ENCODE measurements at places on chromosomes 2 and 18.
A peak's percentile ranks its signal among the peaks of the same experiment; 100 is the strongest.

DNA sequence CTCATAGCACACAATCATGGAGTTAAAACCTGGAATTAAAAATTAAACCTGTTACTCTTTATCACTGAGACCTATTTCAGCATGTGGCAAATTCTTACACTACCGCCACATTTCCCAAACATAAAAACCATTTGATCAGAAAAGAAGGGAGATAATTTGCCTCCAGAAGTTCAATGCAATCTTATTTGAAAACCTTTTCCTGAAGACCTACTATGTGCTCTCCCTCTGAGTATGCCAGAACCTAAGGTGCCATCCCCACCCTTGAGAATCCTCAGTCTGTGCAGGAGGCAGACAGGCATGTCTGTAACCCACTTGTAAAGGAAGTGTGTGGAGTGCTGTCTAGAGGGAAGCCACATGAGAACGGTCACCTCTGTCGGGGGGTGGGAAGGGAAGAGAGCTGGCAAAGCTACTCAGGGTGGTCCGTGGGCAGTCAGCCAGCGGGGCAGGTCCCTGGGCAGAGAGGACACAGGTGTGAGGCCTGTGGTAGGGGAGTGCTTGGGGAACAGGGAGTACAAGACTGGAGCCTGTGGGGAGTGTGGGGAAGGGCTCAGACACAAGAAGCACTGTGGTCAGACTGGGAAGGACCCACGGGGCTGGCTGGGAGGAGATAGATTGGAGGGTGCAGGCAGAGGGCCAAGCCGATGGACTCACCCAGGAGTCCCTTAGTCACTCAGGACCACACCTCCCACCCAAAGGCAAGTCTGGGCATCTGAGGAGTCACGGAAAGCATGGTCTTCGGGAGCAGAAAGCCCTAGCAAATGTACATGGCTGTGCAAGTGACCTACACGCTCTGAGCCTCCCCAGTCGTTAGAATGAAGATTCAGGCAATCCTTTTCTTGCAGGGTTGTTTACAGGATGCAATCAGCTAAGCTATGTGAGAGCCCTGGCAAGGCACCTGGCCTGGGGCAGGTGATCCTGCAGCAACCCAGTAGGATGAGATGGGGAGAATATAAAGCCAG is 22.8 kb downstream of the CRACDL start:
- DNase-seq, result no peak
- H3K4me3 ChIP-seq, result no peak overlapping the region
- peak overlapping the region; percentile 23 for H3K27ac ChIP-seq
- H3K27me3 ChIP-seq, result no peaks in the 10 kb centered on the region

- H3K4me3 ChIP-seq, result no peak overlapping the region
- peak overlapping the region; percentile 6 for H3K27ac ChIP-seq
- H3K27me3 ChIP-seq, result no peaks in the 10 kb centered on the region
- DNase-seq, result no peak
These were observed 93.8 kb downstream of the PRKCE start for GRCh38 chr2:45745231-45745630.

- no peaks in the 10 kb centered on the region for H3K27me3 ChIP-seq
- no peaks in the 10 kb centered on the region for H3K36me3 ChIP-seq
- H3K4me3 ChIP-seq, result no peak overlapping the region
- no peak overlapping the region for H3K27ac ChIP-seq
These were observed 116.8 kb upstream of the ODC1 start for GRCh38 chr2:10564876-10565445.

DNA sequence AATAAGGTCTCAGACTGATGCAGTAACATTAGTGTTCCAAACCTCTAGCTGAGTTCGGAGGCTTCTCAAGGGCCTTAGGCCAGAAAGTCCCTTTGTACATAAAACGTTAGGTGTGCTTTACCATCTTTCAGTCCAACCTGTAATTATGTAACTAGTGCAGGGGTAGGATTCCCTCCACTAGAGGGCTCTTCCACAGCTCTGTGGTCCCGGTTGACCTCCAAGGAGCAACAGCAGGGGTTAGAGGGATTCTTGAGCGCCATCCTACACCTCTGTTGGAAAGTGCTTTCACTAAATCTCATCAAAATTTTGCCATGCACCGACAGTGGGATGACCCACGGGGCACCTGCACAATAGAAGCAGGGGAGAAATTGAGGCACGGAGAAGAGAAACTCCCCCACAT is 155.8 kb upstream of the LRP1B start:
- no peak for DNase-seq
- no peak overlapping the region for H3K4me3 ChIP-seq
- no peaks in the 10 kb centered on the region for H3K27me3 ChIP-seq
- no peaks in the 10 kb centered on the region for H3K36me3 ChIP-seq
- H3K27ac ChIP-seq, result no peak overlapping the region

- H3K4me1 ChIP-seq, result no peaks in the 10 kb centered on the region
- no peaks in the 10 kb centered on the region for H3K36me3 ChIP-seq
- no peak for DNase-seq
- H3K27ac ChIP-seq, result no peak overlapping the region
These were observed 17.0 kb downstream of the TNFAIP6 start for GRCh38 chr2:151374436-151374835.

DNA sequence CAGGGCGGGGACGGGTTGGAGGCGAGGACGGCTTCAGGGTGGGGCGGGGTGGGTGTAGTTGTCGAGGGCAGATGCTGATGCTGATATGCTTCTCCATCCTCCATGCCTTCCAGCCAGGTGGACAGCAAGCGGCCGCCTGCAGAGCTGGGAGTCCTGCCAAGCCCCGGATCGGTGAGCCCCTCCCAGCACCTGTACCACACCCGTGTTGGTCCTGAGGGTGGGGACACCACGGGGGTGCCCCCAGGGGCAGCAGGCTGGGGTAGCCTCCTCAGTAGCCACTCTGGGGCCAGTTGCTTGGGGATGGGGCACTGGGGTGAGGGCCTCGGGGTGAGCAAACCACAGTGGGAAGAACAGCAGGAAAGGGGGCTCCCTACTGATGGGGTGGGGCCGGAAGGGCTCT is 2.6 kb downstream of the ANO7 start:
- H3K4me3 ChIP-seq, result no peak overlapping the region
- no peak overlapping the region for H3K27ac ChIP-seq

DNA sequence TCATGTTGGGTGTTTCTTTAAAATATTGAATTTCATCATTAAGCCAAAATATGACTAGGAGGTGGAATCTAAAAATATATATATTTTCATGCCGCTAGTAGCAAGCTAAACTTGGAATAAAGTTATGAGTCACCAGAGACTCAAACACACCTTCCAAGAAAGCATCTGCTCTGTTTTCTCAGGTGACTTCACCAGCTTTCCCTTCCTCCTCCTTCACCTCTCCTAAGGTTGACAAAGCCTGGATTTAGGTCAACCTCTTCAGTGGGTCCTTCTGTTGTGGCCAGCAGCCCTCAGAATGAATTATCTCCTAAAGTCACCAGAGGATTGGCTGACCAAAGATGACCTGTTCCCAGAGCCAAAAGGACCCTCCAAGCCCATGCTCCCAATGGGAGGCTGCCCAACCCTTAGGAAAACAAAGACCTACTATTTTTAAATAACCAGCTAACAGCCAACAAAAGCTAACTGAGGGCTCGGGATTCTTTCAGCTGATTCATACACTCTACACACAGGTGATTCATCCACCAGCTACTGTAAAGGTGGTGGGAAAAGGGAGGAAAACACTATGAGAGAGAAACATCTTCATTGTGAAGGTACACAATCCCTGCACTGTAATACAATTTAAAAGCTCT is 113.9 kb downstream of the MYO5B start:
- no peaks in the 10 kb centered on the region for H3K36me3 ChIP-seq
- no peak overlapping the region for H3K27ac ChIP-seq
- no peak overlapping the region for H3K4me3 ChIP-seq

GRCh38 chr2:105176429-105176828 is 65.1 kb upstream of the GPR45 start:
- no peak for DNase-seq
- H3K4me3 ChIP-seq, result no peak overlapping the region
- H3K4me1 ChIP-seq, result no peaks in the 10 kb centered on the region
- H3K27me3 ChIP-seq, result no peaks in the 10 kb centered on the region
- H3K27ac ChIP-seq, result no peak overlapping the region

- H3K27ac ChIP-seq, result no peak overlapping the region
- H3K36me3 ChIP-seq, result no peaks in the 10 kb centered on the region
- H3K4me1 ChIP-seq, result peaks cover 3% of the 10 kb centered on the region
- DNase-seq, result no peak
- H3K27me3 ChIP-seq, result no peaks in the 10 kb centered on the region
- no peak overlapping the region for H3K4me3 ChIP-seq
These were observed 215.3 kb upstream of the SETBP1 start for GRCh38 chr18:44465381-44465841.

- no peak for DNase-seq
- H3K27ac ChIP-seq, result no peak overlapping the region
- H3K36me3 ChIP-seq, result no peaks in the 10 kb centered on the region
- H3K4me3 ChIP-seq, result no peak overlapping the region
These were observed 434.9 kb downstream of the ZEB2 start for GRCh38 chr2:144085016-144085415.

DNA sequence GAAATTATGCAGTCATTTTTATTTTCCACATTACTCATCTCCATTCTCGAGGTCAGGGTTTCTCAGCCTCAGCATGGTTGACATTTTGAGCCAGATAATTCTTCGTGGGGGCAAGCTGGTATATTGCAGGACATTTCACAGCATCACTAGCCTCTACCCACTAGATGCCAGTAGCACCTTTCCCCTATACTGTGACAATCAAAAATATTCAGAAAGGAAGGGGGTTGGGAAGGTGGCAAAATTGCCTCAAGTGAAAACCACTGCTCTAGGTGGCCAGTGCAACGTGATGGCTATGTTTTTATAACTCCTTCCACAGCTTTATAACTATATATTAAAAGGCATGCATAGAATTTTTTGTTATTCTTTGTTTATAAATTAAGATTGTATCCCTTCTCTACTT is 294.5 kb downstream of the CNTNAP5 start:
- H3K27me3 ChIP-seq, result no peaks in the 10 kb centered on the region
- no peaks in the 10 kb centered on the region for H3K4me1 ChIP-seq
- no peak overlapping the region for H3K4me3 ChIP-seq
- no peak overlapping the region for H3K27ac ChIP-seq
- no peak for DNase-seq

DNA sequence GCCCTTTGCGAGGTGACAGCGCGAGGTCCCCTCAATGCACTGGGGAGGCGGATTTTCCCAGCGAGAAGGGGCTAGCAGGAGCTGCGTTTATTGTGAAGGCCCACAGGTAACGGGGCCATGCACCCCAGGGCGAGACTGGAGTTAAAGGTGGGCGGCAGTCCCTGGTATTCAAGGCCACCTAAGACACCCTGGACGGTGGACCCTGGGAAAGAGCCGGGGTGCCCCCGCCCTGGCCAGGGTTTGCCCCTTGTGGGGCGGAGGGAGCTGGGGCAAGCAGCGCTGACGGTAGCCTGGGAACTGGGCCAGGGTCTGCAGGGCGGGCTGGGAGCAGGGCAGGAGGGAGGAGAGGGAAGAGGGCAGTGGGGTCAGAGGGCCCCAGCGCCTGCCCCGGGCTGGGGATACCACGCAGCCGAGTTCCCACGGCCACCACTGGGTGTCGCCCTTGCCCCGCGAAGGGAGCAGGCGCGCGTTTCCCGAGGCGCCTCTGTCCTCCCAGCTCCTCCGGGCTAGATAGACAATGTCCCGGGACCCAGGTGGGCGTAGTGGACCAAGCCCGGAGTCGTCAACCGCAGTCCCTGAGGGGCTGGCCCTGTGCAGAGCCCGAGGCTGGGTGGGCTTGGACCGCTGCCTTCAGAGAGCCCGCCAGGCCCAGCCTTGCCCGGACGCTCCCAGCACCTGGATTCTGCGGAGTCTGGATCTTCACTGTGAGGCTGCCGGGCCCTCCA is 80.2 kb downstream of the SMAD4 start:
- no peaks in the 10 kb centered on the region for H3K27me3 ChIP-seq
- no peak overlapping the region for H3K4me3 ChIP-seq
- DNase-seq, result no peak

DNA sequence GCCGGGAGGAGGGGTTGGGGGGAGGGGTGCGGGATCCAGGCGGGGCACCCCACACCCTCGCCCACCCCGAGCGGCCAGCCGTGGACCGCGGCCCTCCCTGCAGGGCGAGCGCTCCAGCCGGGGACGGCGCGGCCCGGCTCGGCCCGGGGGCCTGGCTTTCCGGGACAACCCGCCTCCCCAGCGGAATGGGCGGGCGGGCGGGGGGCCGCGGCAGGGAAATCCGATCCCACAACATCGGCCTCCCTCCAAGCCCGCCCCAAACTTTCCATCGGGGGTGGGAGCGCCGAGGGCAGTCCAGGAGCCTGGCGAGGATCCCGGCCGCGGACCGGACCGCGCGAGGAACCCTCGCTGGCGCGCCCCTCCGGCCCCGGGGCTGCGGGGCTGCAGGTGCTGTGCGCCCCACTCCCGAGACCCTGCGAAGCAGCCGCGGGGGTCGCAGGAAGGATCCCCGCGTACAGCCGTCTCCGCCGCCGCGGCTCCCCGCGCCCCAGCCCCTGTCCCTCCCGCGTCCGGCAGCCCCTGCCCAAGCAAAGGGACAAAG is 529 bp downstream of the SEMA4C start:
- DNase-seq, result no peak
- no peaks in the 10 kb centered on the region for H3K27me3 ChIP-seq
- peaks cover 59% of the 10 kb centered on the region for H3K4me1 ChIP-seq
- H3K36me3 ChIP-seq, result peaks cover 33% of the 10 kb centered on the region
- peak overlapping the region; percentile 65 for H3K4me3 ChIP-seq

DNA sequence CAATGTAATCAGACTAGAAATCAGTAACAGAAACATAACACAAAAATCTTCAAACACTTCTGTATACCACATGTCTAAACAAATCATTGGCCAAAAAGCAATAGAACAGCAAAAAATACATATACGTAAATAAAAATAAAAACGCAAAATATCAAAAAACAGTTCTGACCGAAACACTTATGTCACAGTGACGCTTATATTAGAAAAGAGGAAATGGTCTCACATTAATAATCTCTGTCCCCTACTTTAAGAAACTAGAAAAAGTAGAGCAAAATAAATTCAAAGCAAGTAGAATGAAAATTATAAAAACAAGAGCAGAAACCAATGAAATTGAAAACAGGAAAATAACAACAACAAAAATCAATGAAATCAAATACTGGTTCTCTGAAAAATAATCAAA is 41.9 kb downstream of the TMEM131 start:
- no peaks in the 10 kb centered on the region for H3K27me3 ChIP-seq
- DNase-seq, result no peak
- no peak overlapping the region for H3K4me3 ChIP-seq

- H3K36me3 ChIP-seq, result no peaks in the 10 kb centered on the region
- no peak overlapping the region for H3K27ac ChIP-seq
- H3K27me3 ChIP-seq, result no peaks in the 10 kb centered on the region
- H3K4me1 ChIP-seq, result no peaks in the 10 kb centered on the region
- no peak overlapping the region for H3K4me3 ChIP-seq
These were observed 80.4 kb upstream of the CD226 start for GRCh38 chr18:70028084-70028483.

- H3K36me3 ChIP-seq, result no peaks in the 10 kb centered on the region
- no peaks in the 10 kb centered on the region for H3K27me3 ChIP-seq
- no peak overlapping the region for H3K27ac ChIP-seq
- DNase-seq, result no peak
These were observed 83.2 kb upstream of the UNC80 start for GRCh38 chr2:209688385-209688784.

- no peak overlapping the region for H3K4me3 ChIP-seq
- H3K36me3 ChIP-seq, result no peaks in the 10 kb centered on the region
- peak; percentile 10 for DNase-seq
These were observed 43.0 kb upstream of the SLC1A4 start for GRCh38 chr2:64945973-64946768.
